ENCODE measurements at places on chromosomes 16 and 17. TPM values are rescaled to one million over a fixed set of nuclear protein-coding genes. Genes with fewer than 3 reads are reported as not detected.

CCDC102A gene
- 5.0 TPM for total RNA-seq

DNAH9 gene
- 2.2 TPM for total RNA-seq

KRTAP1-5 gene
- not detected for total RNA-seq

SMCR8 gene
- total RNA-seq, result 14.3 TPM

AGRP gene
- not detected for total RNA-seq

CDK5R1 gene
- total RNA-seq, result 1.8 TPM

TSNAXIP1 gene
- 1.1 TPM for total RNA-seq

MFAP4 gene
- 96.7 TPM for total RNA-seq

HS3ST3A1 gene
- total RNA-seq, result 0.22 TPM

EVI2B gene
- 19.5 TPM for total RNA-seq

CSH1 gene
- not detected for total RNA-seq

CLEC3A gene
- total RNA-seq, result not detected

ACSM2A gene
- not detected for total RNA-seq

KRTAP4-1 gene
- not detected for total RNA-seq

DPEP2NB gene
- not detected for total RNA-seq

IL34 gene
- 2.4 TPM for total RNA-seq

ZNF624 gene
- 3.2 TPM for total RNA-seq

GGT6 gene
- not detected for total RNA-seq

HOXB7 gene
- total RNA-seq, result 12.8 TPM

OR1A1 gene
- not detected for total RNA-seq

NME1 gene
- 118 TPM for total RNA-seq

SGCA gene
- 0.32 TPM for total RNA-seq

PRSS53 gene
- 1.2 TPM for total RNA-seq

TANC2 gene
- 62.9 TPM for total RNA-seq

CXCL16 gene
- total RNA-seq, result 51.3 TPM

USP43 gene
- not detected for total RNA-seq

SPATA22 gene
- not detected for total RNA-seq

TMEM114 gene
- total RNA-seq, result not detected

SLC7A5 gene
- 9.4 TPM for total RNA-seq

CTRB2 gene
- total RNA-seq, result 4.1 TPM

TNS4 gene
- 0.16 TPM for total RNA-seq

KRT13 gene
- total RNA-seq, result not detected

TPSAB1 gene
- 10.7 TPM for total RNA-seq

FBXW10 gene
- 0.51 TPM for total RNA-seq

TBC1D3E gene
- not detected for total RNA-seq

DPEP3 gene
- total RNA-seq, result 0.16 TPM

MYH2 gene
- total RNA-seq, result not detected

APRT gene
- total RNA-seq, result 96.7 TPM

NCOR1 gene
- total RNA-seq, result 142 TPM

CCDC92B gene
- 0.16 TPM for total RNA-seq

WNK4 gene
- not detected for total RNA-seq

PSMB10 gene
- total RNA-seq, result 53.8 TPM

SMPD3 gene
- total RNA-seq, result 0.58 TPM

ASPHD1 gene
- total RNA-seq, result 0.67 TPM

FSCN2 gene
- total RNA-seq, result 0.39 TPM

ZNF469 gene
- total RNA-seq, result 2.5 TPM

RSKR gene
- total RNA-seq, result 7.6 TPM

KIF19 gene
- total RNA-seq, result 1.9 TPM

CHD9NB gene
- total RNA-seq, result 0.48 TPM

NPIPB6 gene
- total RNA-seq, result 4.7 TPM

PRKAR1A gene
- total RNA-seq, result 470 TPM

All from mesenteric fat pad (tissue), 1 donor.